MM.1S (cell line): ENCODE measurements at places on chromosomes 3 and 15.

- H3K27ac ChIP-seq, result no peak overlapping the region
- no peaks in the 10 kb centered on the region; the same call in 1 of the 2 replicates for H3K27me3 ChIP-seq
Measured at GRCh38 chr3:49807431-49808114, 4.5 kb downstream of the INKA1 start.

DNA sequence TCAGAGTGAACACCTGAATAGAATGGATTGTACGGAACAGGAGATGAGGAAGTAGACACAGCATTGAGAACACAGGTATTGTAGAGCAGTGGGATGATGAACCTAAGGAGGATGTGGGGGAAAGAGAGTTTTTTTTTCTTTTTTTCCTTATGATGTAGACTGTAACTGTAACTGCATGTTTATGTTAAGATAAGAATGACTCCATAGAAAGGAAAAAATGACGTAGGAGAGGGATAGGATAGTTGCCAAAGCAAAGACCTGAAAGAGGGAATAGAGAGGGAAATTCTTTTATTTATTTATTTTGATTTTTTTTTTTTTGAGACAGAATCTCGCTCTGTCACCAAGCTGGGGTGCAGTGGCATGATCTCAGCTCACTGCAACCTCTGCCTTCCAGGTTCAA, 33.2 kb downstream of the APH1B start:
- H3K36me3 ChIP-seq, result no peaks in the 10 kb centered on the region
- H3K4me1 ChIP-seq, result no peaks in the 10 kb centered on the region
- H3K4me3 ChIP-seq, result no peak overlapping the region
- no peak overlapping the region for H3K27ac ChIP-seq

DNA sequence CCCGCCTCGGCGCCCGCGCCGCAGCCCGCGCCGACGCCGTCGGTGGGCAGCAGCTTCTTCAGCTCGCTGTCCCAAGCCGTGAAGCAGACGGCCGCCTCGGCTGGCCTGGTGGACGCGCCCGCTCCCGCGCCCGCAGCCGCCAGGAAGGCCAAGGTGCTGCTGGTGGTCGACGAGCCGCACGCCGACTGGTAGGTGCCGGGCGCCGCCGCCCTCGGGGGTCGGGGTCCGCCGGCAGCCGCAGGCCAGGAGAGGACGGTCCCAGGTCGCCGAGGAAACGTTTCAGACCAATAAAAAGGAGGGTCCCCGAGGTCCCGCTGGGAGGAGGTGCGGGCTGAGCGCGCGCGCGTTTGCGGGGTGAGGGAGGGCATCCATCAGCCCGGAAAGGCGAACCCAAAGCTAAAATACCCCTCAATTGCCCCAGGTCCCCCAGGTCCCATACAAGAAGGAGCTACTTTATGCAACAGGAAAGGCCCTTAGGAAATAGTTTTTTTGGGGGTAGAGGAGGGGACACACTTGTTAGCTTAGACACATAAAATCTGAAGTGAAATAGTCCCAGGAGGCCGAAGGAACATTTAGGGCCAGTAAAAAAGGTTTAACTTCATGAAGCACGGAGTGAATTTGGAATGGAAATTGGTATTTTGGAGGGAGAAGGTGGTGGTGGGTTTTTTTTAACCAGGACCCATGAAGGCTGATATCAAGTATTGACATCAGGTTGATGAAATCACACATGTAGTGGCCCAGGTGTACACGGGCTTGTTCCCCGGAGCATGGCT, 739 bp downstream of the SYN2 start:
- H3K27ac ChIP-seq, result no peak overlapping the region
- no peak for DNase-seq
- no peaks in the 10 kb centered on the region for H3K4me1 ChIP-seq
- no peaks in the 10 kb centered on the region for H3K36me3 ChIP-seq
- H3K4me3 ChIP-seq, result no peak overlapping the region

DNA sequence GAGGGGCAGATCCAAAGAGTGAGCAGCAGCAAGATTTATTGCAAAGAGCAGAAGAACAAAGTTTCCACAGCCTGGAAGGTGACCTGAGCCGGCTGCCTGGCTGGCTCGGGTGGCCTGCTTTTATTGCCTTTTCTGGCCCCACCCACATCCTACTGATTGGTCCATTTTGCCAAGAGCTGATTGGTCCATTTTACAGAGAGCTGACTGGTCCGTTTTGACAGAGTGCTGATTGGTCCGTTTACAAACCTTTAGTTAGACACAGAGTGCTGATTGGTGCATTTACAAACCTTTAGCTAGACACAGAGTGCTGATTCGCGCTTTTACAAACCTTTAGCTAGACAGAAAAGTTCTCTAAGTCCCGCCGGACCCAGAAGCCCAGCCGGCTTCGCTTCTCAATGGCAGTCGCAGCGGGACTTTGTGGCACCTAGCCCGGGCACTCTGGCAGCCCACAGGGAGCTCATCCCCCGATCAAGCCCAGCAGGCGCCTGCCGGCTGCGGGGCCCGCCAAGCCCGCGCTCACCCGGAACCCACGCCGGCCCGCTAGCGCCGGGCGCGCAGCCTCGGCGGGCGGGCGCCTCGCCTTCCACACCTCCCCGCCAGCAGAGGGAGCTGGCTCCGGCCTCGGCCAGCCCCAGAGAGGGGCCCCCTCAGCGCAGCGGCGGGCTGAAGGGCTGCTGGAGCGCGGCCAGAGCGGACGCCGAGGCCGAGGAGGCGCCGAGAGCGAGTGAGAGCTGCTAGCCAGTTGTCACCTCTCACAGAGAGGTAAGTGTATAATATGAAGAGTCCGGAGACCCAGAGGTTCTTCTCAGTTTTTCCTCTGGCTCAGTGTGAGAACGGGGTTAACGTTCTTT, 339.2 kb downstream of the CHL1 start:
- no peak overlapping the region for H3K4me3 ChIP-seq
- H3K27ac ChIP-seq, result no peak overlapping the region
- no peak for DNase-seq
- no peaks in the 10 kb centered on the region for H3K4me1 ChIP-seq
- no peaks in the 10 kb centered on the region for H3K27me3 ChIP-seq
- H3K36me3 ChIP-seq, result no peaks in the 10 kb centered on the region
